ENCODE measurements at places on chromosomes 12 and 14.
A peak's percentile ranks its signal among the peaks of the same experiment; 100 is the strongest.

- no peak for DNase-seq
These were observed 24.3 kb downstream of the TSPAN9 start for GRCh38 chr12:3101309-3102024.

- no peak for DNase-seq
These were observed 315.8 kb downstream of the BCL11B start for GRCh38 chr14:98956181-98956580.

GRCh38 chr14:66746316-66747006 lies 238.5 kb downstream of the GPHN start:
- DNase-seq: peak; percentile 16

GRCh38 chr12:114628199-114628598 lies 55.8 kb downstream of the TBX3 start:
- no peak for DNase-seq

DNA sequence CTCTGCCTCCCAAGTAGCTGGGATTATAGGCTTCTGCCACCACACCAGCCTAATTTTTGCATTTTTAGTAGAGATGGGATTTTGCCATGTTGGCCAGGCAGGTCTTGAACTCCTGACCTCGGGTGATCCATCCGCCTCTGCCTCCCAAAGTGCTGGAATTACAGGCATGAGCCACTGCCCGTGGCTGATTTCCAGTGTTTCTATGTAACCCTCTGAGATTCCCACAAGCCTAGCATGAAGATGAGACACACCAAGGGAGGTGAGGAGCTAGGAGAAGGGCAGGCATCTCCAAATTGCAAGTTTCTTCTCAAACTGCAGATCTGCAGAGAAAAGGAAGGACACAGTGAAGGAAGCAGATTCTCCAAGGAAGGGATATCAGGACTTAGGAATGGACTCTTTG lies 125.0 kb downstream of the CACNA1C start:
- DNase-seq: no peak

GRCh38 chr14:69713209-69713781 lies 53.6 kb upstream of the SRSF5 start:
- DNase-seq: no peak

- DNase-seq: no peak
These were observed 56.8 kb upstream of the CNOT2 start for GRCh38 chr12:70186436-70186835.

DNA sequence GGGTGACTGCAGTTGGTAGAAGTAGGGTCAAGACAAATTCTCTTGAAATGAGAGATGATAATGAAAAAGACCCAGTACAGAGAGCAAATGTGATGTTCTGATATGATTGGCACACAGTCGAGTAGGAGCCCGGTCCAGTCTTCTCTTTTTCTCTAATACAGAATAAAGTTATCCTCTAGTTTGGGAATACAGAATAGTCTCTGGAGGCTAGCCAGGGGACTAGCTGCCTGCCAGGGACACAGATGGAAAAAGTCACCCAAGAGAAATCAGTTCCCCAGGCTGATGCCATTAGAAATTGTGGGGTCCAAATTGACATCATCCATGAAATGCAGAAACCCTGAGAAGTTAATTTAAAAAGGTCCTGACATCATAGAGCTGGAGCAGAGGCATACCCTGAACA lies 177.2 kb upstream of the NEDD1 start:
- no peak for DNase-seq

- DNase-seq: no peak
These were observed 1.1 kb downstream of the RHNO1 start for GRCh38 chr12:2877953-2878732.

GRCh38 chr12:79690638-79691510 lies at the start of gene PAWR:
Gene PAWR, minus strand, starts transcription at chr12:79690964. Its CDS starts 720 bp downstream, at chr12:79690244.
- peak; percentile 50 for DNase-seq

DNA sequence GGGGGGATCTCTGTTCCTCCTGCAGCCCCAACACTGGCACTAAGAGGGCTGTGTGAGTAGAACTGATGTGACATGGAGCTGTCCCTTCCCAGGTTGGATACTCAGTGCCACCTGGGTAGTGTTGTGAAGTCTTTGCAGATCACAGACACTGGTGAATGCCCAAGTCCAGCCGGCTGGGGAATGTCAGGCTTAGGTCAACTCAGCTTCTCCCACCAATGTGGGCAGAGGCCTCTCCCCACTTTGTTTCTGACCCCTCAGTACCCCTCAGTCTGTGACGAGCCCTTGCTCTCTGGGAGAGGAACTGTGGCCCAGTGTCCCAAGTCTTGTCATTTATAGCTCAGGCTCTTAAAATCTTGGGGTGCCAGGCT lies 11.3 kb downstream of the SLC25A29 start:
- DNase-seq: no peak

- DNase-seq: peak; percentile 36
These were observed 18.6 kb downstream of the CSRP2 start for GRCh38 chr12:76860256-76860655.

DNA sequence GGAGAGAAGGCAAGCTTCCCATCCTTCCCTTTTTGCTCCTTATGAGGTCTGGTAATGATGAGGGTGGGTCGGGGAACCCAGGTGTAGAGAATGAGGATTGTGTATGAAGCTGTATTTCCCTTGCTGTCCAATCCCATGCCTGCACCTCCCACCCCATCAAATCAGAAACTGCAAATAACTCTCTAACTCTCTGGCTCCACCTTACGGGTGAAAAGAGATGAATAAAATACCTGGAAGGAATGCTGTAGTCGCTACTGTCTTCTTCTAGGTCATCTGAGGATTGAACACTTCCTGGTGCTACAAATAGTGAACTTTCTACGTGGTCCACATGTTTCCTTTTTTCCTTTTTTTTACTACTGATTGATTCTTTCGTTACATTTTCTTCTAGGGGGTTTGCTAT lies 38.9 kb upstream of the DICER1 start:
- no peak for DNase-seq

DNA sequence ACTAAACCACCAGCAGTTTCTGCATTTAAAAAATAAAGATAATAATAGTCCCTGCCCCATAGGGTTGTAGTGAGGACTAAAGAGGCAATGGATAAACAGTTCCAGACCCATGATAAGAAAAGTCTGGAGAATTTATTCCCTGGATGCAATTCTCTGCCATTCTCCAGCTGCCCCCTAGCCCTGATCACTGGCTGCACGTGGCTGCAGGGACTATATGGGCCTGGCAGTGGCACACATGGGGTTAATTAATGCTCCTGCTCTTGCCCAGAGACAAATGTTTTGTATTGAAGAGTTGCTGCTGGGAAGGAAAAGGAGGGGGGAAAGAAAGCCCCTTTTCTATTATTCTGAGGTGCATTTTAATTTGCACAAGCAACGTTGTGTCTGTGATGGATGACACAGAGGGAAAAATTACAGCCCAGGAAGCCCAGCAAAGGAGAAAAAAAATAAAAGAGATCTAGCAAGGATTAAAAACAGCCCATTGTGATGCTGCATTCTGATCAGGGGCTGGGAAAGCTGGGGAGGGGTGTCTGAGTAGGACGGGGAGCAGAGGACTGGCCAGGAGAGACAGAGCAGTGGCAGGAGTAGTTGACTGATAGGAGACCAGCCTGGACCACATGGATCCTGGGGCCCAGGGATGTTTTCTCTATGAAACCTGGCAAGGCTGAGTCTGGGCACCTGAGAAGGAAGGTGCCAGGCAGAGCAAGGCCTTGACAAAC lies 149.3 kb downstream of the ESRRB start:
- DNase-seq: no peak

GRCh38 chr12:131865180-131865875 lies 29.1 kb upstream of the ULK1 start:
- DNase-seq: no peak

Data from GDM1 (cell line).